ENCODE measurements at places on chromosomes 5 and 9.

DNA sequence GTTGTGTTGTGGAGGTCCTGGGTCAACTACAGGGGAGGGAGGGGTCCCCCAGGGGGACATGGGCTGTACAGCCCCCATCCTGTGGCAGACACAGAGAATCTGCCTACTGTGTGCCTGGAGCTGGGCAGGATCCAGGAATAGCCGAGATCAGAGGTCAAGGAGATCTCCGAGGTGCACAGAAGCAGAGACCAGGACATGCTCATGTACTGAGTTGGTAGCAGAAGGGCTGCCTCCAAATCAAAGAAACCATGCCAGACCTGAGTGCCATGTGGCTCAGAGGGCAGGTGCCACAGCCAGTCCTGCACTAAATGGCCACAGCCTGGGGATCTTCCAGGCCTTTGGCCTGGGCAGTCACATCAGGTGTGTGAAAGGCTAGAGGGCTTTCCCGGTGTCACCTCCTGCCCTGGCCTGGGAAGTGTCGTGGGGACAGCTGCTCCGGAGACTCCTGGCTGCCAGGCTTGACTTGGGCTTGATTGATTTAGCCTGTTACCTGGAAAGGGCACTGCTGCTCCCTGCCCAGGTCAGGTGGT lies 27.8 kb downstream of the GSN start:
- DNase-seq = no peak

GRCh38 chr9:90909747-90910283 lies 108.2 kb downstream of the SYK start:
- no peak for DNase-seq

DNA sequence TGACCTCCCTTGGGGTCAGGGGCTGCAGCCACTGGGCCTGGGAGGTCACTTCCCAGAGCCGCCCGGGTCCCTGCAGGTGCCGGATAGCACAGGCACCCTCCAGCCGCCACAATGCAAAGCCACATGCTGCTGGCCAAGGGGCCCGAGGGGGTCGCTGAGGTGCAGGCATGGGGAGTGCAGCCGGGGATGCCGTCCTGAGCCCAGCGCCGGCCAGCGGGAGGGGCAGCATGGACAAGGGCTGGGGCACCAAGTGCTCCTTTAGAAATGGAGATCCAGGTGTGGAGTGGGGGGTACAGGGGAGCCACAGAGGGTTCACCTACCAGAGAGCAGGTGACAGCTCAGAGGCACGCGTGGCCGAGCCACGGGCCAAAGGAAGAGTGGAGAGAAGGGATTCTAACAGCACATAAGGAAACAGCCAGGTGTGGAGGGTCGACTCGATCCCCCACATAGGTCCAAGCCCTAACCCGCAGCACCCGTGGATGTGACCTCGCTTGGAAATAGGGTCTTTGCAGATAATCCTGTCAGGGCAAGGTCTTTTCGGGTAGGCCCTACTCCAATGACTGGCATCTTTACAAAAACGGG lies 24.7 kb downstream of the ZDHHC11B start:
- no peak for DNase-seq

DNA sequence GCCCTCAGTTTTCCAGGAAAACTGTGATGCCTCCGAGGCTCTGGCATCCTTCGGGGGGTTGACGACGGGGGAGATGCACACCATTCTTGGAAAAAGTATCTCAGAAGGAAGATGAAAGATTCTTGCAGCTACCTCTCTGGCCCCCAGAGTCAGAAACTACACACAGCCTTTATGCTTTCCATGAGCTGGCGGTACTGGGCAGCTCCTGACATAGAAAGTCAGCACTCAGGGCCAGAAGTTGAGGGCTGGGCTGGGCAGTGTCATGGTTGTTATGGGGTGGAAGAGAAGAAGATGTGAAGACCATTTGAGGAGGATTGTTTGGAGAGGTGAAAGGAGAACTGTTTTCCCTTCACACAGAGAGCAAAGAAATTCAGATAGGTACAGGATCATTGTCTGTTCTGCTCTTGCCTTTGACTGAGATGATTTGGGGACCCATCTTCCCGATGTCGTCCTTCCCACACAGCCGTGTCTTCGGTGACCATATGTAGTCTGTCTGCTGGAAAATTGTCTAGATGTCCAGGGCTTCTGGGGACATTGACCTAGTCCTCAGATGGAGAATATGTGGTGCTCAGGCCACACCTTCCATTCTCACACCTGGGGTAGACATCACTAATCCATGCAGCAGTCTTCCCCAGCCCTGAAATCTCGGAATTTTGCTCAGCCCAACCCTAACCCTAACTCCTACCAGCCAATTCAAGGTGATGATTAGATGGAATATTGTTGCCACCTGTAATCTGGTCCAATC lies 237.1 kb downstream of the CACNA1B start:
- DNase-seq = no peak

- no peak for DNase-seq
Measured at GRCh38 chr5:91403438-91403837, 20.3 kb upstream of the ARRDC3 start.

- DNase-seq = no peak
Measured at GRCh38 chr9:124282442-124283227, 24.9 kb downstream of the NEK6 start.

DNA sequence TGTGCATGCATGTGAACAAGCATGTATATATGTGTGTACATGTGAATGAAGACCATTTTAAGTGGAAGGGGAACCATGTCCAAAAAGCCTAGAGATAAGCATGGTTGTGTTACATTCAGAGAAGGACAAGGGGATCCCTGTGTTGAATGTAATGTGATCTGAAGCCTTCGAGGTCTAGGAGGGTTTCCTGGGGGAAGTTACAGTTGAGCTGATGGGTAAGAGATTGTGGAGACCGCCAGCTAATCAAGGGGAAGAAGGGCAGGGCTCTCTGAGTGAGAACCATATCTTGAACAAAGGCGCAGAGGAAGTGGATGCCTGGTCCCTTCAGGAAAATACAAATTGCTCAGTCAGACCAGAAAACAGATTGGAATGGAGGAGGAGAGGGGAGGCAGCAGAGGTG lies 45.5 kb upstream of the TNFSF15 start:
- no peak for DNase-seq

DNA sequence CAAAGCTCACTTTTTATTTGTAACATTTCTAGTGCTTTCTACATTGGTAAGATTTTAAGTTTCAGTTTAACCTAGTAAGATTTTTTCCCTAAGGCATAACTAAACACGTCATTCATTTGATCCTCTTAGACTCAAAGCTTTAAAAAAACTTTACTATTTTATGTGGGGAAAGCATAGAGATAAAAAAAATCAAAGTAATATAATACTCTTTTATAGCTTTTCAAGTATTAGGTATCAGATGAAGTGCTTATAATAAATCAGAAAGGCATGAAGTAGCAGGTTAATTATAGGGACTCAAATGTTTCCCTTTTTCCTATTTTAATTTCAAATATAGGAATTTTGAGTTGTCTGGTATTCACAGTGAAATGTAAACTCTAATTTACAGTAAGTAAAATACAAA lies 68.0 kb upstream of the POU5F2 start:
- no peak for DNase-seq

DNA sequence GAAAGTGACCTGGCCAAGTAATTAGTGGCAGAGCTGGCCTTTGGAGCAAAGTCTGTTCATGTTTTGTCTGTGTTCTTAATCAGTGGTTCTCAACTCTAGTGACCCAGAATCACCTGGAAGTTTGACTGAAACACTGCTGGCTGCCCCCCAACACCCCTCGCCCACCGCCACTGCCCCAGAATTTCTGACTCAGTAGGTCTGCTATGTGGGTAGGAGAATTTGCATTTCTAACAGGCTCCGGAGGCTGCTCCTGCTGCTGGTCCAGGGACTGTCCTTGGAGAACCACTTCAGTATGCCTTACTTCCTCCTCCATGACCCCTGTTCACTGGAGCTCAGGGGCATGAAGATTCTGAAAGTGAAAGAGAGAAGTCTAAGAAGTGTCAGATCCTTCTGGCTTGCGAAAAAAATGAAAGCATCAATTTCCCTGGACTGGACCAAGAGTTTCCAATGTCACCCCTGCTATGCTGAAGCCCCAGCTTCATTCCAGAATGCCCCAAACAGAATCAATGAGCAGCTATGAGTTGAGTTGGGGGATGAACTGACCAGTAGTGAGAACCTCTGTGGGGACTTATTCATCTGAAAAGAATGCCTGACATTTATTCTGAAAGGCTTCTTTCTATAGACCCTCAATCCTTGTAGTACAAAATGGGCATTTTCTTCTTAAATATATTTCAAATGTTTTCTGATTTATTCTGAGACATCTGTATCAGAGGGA lies 20.8 kb upstream of the COL15A1 start:
- DNase-seq = no peak

GRCh38 chr5:160423099-160423498 lies 1.4 kb downstream of the PTTG1 start:
- no peak for DNase-seq

- DNase-seq = peak; percentile 41
Measured at GRCh38 chr9:136789523-136789937, 1.6 kb upstream of the TMEM141 start.

GRCh38 chr5:10934783-10935355 lies 173.8 kb upstream of the DAP start:
- DNase-seq = no peak

DNA sequence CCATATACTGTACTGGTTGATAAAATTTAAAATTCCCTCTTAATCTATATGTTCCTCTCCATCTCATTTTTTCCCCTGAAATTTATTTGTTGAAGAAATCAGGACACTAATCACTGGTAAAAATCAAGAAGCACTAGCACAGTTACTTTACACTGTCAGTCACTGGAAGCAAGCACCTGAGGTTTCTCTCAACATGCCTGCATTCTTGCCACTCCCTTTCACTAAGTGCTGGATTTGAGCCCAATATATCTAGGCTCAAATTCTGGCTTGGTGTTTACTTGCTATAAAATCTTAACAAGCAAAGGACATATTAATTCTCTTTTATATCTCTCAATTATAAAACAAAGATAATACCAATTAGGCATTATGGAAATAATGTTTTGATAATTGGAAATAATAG lies 58.6 kb downstream of the DIAPH1 start:
- no peak for DNase-seq

GRCh38 chr9:133768371-133768858 lies 30.3 kb upstream of the SARDH start:
- no peak for DNase-seq

GRCh38 chr5:111682121-111682520 lies 74.9 kb downstream of the NREP start:
- DNase-seq = no peak

- DNase-seq = no peak
Measured at GRCh38 chr9:127983847-127984289, 3.1 kb upstream of the EEIG1 start.

DNA sequence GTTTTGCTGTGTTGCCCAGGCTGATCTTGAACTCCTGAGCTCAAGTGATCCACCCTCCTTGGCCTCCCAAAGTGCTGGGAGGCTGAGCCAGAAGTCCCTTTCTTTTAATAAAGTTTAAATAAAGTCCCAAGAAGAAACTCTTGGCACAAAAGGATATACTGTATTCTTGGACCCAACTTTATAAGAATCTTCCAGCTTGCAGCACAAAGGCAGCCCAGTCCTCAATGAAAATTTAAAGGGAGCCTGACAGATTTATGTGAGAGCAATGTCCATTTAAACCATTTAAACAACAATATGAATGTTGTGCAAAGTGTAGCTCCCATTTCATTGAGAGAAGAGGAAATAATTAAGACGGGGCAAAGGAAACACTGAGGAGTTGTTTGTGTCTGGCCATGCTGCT lies 217.0 kb downstream of the DOCK8 start:
- no peak for DNase-seq

- DNase-seq = no peak
Measured at GRCh38 chr5:123937230-123937629, 425.3 kb downstream of the CSNK1G3 start.

GRCh38 chr5:55604611-55605067 lies 69.9 kb upstream of the PLPP1 start:
- no peak for DNase-seq

DNA sequence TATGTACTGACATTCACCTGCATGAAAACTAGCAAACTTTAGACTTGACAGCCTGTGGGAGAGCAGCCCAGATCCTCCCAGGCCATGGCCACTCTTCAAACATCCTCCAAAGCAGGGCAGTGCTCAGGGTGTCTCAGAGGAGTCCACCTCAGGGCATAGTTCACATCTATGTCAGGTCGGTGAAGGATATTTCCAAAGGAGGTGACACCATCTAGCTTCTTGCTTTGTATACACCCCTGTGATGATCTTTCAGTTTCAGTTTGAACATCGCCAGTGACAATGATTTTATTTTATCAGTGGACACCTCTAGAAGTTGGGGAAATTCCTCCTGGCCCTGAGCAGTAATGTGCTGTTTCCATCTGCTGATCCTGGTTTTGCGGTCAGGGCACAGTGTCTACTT lies 20.1 kb downstream of the CDK20 start:
- no peak for DNase-seq

GRCh38 chr5:180137401-180138213 lies 66.0 kb upstream of the RNF130 start:
- DNase-seq = no peak

DNA sequence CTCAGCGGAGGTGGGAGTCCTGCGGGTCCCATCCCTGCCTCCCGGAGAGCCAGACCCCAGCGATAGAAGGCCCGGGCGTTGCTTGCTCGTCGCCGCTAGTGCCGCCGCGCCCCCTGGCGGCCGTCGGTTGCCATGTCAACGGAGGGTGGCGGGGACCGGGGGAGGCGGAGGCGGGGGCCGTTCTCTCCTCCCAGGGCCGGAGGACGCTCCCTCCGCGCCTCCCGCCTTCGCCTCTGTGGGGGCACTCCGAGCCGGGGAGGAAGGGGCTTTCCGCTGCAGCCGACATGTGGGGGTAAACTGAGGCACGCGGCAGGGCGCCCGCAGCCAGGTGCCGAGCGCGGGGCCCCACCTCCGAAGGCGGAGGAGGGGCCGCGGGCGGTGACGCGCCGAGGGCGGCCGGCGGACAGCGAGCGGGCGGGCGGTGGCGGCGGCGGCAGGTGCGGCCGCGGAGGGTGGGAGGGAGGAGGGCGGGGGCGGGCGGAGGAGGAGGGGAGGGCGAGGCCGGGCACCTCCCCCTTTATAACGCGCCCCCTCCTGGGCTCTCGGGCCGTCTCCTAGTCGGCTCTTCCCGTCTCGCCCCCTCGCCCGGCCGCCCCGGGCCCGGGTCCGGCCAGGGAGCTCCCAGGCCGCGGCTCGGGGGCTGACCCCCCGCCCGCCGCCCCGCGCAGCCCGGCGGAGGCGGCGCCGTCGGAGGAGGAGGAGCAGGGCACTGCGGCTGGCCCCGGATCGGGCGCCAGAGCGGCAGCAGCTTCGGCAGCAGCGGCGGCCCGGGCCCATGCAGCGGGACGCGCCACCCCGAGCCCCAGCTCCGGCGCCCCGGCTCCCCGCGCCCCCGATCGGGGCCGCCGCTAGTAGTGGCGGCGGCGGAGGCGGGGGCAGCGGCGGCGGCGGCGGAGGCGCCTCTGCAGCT lies 556 bp upstream of the CDK9 start:
- peak; percentile 85 for DNase-seq

DNA sequence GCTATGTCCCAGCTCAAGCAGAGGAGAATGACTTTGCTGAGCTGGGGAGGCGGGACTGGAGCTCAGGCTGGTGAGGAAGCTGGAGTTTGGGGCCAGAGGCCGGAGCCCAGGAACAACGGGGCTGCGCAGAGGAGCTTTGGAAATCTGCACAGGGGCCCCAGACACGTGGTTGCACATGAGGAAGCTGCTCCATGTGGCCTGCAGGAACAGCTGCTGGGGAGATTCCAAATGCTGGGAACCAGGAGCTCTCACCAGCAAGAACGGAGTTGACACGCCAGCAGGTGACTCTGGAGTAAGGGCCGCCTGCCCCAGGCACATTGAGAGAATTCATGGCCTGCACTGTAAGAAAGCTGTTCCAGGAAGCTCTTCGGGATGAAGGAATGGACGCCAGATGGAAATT lies 91.0 kb downstream of the OLFM1 start:
- no peak for DNase-seq
